ENCODE measurements at places on chromosomes 7 and 10.
A peak's percentile ranks its signal among the peaks of the same experiment; 100 is the strongest.

DNA sequence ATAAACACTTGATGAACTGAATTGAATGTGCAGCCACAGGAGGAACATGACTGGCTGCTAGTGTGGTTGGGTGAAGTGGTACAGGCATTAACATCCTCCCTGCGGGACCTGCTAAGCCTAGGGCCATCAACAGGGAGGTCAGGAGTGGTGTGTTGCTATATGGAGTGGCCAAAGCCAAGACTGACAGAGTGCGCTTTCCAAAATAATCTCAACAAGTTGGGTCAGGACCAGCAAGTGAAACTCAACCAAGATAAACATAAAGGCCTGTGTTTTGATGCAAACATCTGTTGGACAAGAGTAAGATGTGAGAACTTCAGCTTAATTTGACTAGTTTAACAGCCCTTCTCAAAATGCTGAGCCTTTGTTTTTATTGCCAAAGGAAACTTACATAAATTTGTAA is 97.7 kb downstream of the WDFY4 start:
- DNase-seq: no peak

GRCh38 chr7:7779888-7780287 is 61.5 kb upstream of the RPA3 start:
- DNase-seq: no peak

- DNase-seq: no peak
Measured at GRCh38 chr7:106110238-106110560, 1.9 kb downstream of the SYPL1 start.

DNA sequence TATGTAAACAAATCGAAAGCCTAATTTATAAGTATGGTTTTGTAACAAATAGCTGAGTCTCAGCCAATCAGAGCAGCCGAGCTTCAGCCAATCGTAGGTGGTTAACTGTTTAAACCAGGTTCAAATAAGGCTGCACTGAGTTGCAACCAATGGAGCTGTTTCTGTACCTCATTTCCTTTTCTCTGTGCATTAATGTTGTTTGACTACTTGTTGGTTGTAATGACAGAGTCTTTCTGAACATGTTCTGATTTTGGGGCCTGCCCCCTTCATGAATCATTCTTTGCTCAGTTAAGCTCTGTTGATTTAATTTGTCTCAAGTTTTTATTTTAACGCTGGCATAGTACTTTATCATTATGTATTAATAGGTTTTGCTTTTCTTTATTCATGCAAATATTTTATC is 14.6 kb downstream of the OTUD1 start:
- no peak for DNase-seq

DNA sequence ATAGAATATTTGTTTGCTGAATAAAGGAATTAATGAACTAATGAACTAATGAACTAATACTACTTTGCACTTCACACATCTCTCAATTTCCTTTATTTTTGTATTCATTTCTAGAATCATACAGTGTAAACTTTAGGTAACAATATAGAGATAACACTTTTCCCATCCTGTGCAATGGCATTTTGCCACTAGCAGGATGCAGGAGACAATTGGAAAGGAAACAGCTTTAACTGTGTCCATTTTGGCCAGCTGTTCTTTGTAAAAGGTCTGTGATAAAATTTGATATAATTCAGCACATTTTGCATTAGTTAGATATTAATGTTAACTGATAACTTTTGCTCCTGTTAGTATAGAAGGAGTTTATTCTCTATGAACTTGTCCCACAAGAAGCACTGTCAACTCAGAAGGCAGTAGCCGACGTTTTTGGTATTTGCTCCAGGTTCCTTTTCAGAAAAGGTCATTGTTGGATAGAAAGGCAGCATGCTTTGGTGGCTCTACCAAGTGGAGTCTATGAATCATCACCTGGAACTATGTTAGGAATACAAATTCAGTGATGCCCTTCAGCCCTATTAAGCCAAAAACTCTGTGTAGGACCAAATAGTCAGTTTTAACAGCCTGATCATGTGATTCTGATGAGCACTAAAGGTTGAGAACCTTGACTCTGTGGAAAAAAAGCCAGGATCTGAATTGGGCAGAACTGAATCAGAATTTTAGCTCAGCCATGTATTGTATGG is 86.6 kb downstream of the NRG3 start:
- DNase-seq: no peak

DNA sequence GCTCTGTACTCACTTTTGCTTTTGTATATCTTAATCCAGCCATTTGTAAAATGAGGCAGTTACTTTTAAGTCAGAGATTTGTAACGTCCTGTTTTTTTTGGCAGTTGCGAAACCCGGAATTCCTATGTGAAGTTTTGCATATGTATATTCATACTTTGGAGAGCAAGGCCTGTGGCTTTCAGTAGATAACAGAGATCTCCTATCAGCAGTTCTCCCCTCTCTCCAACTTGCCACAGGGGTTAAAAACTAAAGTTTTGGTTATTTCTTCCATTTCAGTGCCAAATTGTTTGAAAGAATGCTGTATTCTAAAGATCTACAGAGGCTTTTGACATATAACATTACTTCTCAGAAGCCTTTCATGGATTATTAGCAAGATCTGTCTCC is 102.4 kb downstream of the EXOC4 start:
- no peak for DNase-seq

GRCh38 chr10:31028081-31028480 is 3.6 kb downstream of the ZNF438 start:
- DNase-seq: no peak

DNA sequence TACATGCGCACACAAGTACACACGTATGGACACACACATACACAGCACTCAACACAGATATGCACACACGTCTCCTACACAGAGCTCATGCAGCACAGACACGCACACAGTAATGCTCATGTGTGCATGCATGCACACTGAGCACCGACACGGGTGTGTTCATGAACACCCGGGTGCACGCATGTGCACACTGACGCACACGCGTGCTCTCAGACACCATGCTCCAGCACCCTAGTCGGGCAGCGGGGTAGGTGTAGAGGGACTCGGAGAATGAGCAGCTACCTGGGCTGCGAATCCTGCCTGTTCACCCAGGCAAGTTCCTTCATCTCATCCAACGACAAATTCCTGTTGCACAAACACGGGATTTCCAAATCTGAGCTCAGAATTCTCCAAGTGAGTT is 184.7 kb downstream of the MAD1L1 start:
- no peak for DNase-seq

DNA sequence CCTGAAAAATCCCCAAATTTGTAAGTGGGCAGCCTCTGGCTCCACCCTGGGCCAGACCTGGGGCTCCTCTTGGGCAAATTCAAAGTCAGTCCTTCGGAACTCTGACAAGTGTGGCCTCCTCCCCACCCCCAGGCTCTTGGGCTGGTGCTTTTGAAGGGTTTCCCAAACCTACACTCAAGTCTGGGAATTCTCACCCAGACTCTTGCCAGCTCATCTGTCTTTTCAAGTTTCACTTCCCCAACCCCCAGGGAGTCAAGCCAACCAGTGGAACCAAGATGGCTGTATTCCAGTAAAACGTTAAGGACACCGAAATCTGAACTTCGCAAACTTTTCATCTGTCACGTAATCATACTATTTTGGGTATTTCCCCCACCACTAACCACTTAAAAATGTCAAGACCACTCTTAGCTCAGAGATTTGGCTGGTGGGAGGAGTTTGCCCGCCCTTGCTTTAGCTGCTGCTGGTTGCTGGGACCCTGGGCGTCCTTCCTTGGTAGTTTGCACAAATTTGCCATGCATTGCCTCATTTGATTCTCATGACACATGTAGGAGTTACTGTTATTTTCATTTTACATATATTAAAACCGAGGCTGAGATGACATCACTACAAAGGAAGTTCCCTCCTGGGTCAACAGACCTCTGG is 1.7 kb upstream of the MYO1G start:
- peak; percentile 71 for DNase-seq

- DNase-seq: no peak
Measured at GRCh38 chr7:133586253-133586652, 333.4 kb downstream of the EXOC4 start.

GRCh38 chr10:126021833-126022500 is 125.6 kb downstream of the FANK1 start:
- no peak for DNase-seq

DNA sequence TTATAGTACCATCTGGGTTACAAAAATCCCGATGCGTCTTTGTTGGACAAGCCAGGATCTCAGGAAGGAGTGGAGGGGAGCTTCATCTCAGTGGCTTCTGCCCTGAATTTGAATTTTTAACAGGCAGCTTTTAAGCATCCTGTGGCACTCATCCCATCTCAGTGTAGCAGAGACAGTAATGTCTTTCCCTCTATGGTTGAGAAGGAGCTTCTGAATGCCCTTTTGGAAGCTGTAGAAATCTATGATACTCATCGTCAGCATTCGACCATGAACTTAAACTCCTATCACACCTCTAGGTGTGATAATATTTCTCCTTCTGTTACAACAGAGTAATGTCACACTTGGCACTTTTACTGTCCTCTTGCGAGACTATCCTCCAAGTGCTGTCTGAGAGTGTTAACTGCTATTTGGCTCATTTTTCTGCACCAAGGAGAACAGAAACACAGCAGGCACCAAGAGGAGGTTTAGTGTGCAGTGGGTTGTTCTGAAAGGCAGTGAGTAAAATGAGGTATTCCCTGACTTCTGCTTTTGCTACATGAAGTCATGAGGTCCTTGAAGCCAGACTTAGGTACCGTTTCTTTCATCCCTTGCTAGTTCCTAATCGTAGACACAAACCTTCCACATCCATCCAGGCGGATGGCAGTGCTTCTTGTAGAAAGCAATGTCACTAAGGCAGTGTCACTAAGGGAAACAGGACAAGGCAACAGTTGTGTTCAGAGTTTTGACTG is 177.4 kb downstream of the CELF2 start:
- no peak for DNase-seq

GRCh38 chr10:48798481-48799254 is 114.0 kb downstream of the WDFY4 start:
- no peak for DNase-seq

DNA sequence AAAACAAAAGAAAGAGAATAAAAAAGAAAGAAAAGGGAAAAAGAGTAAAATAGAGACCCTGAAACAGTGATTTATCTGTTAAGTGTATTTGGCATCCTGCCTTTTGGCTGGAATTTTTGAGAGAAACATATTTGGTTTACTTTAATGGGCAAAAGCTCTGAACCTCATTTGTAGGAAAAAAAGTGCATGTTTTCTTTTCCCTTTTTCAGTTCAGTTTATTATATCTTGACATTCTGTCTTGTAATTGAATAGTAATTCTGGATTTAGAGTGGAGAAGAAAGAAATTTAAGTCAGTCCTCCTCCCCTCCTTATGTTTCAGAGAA is 69.5 kb downstream of the ARID5B start:
- DNase-seq: no peak

DNA sequence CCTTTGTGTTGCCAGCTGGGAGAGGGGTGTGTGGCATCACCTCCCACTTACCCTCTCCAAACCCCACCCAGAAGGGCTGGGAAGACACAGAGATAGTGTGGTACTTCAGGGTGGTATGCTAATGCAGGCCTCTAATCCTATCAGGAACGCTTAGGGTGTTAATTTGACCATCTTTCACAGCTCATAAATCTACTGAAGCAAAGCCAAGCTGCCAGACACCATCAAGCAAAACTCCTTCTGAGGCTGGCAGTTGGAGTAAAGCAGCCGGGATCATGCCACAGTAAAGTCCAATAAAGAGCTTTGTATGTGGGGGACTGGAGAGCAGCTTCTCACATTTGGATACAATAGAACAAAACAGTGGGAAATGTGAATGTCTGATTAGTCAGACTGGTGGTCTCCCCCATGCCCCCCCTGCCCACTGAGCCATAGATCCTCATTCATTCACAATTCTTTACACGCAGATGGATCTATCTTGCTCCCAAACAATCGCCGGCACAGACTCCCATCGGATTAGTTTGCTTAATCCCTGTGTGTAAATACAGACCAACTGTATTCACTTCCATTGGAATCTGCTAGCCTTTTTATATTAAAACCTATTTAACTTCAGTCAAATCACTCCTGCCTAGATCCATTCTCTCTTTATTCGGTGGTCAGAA is 29.6 kb downstream of the FGFBP3 start:
- no peak for DNase-seq

GRCh38 chr10:112926906-112927688 is 22.9 kb upstream of the TCF7L2 start:
- no peak for DNase-seq

DNA sequence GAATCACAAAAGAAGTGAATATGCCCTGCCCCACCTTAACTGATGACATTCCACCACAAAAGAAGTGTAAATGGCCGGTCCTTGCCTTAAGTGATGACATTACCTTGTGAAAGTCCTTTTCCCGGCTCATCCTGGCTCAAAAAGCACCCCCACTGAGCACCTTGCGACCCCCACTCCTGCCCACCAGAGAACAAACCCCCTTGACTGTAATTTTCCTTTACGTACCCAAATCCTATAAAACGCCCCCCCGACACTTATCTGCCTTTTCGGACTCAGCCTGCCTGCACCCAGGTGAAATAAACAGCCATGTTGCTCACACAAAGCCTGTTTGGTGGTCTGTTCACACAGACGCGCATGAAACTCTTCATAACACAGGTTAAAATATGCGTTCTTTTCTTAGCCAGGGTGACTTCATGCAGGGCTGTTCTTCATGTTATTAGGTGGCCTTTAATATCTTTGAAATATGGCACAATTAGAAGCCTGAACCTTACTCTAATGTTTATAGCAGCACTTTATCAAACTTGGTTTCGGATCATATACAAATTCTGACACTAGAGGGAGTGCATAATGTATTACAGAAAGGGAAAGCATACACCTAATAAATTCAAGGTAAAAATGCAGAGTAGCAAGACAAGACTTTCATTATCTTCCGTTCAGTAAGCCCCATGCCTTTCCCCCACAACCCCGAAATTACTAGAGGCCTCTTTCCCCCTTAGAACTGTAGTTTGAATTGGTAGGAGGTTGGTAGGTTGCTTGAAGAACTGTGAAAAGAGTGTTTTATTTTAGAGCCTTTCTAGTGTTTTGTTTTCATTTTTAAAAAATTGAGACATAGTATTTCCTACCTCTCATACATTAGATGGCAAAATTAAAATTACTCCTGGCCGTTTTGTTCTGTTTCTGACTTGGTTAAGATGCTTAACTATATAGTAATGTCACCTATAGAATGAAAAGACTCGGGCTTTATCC is 117.9 kb downstream of the NPY start:
- DNase-seq: no peak

- DNase-seq: no peak
Measured at GRCh38 chr7:44211126-44211675, 10.4 kb downstream of the YKT6 start.

- DNase-seq: no peak
Measured at GRCh38 chr10:49611816-49612512, 1.9 kb downstream of the SLC18A3 start.

DNA sequence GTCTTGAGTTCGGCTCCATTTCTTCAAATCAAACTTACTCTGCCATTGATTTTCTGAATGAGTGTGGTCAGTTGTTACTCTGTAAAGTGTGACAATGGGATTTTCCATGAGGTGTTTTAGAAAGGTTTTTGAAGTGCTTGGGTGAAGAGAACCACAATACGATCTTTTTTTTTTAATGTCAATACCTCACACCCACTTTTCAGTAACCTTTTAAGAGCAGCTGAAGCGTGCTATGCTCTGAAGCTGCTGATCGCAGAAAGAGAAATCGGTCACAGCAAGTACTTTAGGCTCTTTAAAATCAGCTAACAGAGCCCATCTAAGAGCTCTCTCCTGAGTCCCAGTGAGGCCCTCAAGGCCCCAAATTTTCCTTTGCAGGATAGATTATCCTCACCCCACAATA is 34.4 kb upstream of the YAE1 start:
- DNase-seq: no peak

Measured in activated CD4-positive, alpha-beta T cell treated with anti-CD3 and anti-CD28 coated beads, Interleukin-2, amount 50 U/mL, for 24 hours (primary cell).